Stimulated activated CD4-positive, alpha-beta T cell treated with anti-CD3 and anti-CD28 coated beads, Interleukin-15, amount 100 ng/mL, for 48 hours (primary cell): ENCODE measurements at places on chromosomes 16 and 17.

DNA sequence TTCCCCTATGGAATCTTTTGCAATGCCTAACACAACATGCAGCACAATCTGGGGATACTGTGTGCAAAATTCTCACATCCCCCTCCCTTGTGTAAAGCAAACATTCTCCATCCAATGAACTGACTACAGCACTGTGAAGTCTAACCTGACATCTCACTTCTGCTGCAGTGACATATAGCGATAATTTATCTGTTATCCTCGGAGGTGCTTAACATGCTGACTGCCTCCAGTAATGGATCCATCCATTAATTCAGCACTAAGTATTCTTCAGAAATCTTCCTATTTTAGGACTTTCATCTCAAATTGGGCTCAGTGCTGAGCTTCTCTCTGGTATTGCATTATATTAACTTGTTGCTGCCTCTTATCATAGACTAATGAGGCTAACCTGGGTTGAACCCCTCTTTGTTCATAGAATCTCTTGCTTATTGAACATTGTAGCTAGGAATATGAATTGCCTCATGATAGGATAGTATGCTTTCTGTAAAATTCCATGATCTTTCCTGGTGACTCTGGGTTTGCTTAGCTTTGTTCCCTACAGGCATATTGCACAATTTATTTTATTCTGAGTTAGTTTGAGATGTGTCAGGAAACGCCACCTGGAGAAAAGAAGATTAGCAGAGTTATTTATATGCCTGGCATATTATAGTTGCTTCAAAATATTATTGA is 187.9 kb downstream of the CNTNAP4 start:
- no peak for DNase-seq

GRCh38 chr17:61248399-61248798 is 151.2 kb upstream of the TBX2 start:
- no peak for DNase-seq

DNA sequence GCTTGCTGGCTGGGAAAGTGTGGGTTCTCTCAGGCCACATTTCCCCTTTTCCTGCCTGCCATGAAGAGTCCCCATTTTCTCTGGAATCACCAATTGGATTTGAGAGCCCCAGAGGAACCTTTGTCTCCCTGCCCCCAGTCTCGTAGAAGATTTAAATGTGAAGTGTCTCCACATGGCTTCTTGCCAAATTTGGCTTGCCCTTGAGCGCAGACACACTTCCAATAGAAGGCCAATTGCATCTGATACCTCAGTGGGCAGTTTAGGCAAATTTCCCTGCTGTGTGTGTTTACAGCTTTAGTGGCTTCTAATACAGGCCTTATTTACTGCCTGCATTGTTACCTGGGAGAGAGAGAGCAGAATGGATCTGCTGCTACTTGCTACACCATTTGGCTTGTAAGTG is 29.7 kb downstream of the CDK5R1 start:
- DNase-seq = no peak

GRCh38 chr17:72531729-72532128 is 410.9 kb downstream of the SOX9 start:
- DNase-seq = no peak

DNA sequence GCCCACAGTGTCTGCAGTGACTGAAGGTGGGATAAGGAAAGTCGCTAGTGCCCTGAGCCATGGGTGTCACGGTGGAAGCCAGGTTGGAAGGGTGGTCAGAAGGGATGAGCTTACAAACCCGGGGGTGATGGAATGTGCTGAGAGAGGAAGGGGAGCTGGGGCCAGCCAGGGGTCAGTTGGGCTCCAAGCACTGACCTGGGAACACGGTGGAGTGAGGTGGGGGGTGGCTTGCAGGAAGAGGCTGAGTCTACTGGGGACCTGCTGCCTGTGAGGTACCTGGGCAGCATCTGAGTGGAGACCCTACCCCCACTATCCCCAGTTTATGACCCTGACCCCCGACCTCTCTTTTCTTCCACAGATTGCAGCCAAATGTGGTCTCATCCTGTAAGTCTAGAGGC is 3.1 kb downstream of the TMEM92 start:
- no peak for DNase-seq

GRCh38 chr17:45116434-45117016 is 15.8 kb downstream of the PLCD3 start:
- no peak for DNase-seq

DNA sequence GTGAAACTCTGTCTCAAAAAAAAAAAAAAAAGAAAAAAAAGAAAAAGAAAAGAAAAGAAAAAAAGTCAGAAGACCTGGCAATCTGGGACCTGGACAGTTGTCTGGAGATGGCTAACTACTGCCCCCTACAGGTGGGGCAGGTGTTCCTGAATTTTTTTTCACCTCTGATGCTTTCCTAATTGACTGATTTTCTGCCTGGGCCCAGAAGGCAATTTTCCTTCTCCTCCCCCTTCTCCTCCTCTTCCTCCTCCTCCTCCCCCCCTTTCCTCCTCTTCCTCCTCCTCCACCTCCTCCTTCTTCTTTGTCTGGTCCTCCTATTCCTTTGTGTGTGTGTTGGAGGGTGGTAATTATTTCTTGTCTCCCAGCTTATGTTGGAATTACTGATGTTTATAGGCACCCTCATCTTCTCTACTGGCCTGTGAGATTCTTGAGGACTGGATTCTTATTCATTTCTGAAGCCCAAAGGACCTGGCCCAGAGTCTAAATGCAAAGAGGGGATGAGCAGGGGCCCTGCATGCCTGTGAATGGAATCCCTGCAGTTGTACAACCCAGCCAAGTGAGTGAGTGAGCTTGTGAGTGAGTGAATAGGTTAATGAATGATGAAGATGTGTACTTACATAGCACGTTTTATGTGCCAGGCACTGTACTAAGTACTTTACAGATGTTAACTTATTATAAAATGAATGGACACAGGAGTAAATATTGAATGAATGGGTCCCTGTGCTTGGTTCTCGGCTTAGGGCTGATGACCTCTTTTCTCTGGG is 26.9 kb downstream of the IRX5 start:
- DNase-seq = no peak

DNA sequence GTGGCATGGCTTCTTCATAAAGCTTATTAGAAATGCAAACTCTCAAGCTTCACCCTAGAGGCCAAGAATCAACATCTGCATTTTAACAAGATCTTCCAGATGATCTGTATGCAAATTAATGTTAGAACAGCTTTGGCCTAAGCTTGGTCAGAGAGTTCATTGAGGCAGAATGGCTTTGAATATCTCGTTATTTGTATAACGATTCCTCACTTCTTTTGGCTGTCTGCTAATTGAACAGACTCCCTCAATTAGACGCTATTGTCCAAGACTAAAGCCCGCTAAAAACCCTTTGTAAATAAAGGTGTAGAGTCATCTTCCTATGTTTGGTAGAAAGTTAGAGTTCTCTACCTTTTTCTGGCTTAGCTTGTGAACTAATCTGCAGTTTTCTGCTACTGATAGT is 1453.7 kb downstream of the CDH8 start:
- DNase-seq = no peak

DNA sequence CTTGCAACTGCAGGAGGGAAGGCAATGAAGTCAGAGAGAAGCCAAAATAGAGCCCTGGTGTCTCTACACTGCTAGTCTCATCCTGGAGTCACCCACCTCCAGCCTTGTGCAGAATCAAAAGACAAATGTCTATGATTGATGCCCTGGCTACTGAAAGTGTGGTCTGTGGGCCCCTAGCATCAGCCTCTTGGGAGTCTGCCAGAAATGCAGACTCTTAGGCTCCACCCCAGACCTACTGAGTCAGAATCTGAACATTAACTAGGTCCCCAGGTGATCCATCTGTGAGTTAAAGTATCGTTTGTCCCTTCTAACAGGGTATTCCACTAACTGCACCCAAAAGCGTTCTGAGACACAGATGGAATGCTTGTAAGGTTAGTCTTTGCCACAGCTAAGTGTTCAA is 21.2 kb downstream of the EARS2 start:
- no peak for DNase-seq

- no peak for DNase-seq
Observed at GRCh38 chr17:59510611-59511010, 54.8 kb upstream of the DHX40 start.

GRCh38 chr17:75346906-75347305 is 57.7 kb upstream of the SLC25A19 start:
- DNase-seq = peak; percentile 18

DNA sequence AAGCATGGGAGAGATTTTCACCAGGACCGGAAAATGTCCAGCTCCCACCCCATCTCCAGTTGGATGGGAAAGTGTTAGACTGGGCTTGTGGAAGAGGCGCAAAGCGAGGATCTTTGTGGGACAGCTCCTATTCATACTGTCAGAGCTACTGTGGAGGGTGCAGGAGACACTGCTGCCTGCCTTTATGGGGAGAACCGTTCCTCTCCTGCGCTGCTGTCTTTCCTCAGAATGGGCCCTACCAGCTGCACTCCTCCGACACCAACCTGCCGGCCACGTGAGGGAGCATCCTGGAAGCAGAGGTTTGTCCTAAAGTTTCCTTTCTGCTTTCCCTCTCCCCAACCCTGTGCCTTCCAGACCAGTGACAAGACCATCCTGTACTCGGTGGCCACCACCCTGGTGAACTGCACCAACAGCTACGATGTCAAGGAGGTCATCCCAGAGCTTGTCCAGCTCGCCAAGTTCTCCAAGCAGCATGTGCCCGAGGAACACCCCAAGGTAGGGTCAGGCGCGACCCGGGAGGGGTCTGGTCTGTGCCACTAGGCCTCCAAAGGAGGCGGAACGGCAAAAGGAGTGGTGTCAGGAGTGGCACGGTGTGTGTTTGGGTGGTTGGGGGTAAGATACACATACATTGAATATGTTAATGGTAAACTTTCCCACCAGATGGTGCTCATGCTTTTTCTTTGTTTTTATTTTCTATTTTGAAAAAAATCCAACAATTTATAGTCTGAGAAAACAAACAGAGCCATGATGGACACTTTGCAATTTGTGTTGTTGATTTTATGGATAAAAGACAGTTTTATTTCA is 23.0 kb downstream of the SLC35G3 start:
- DNase-seq = no peak

DNA sequence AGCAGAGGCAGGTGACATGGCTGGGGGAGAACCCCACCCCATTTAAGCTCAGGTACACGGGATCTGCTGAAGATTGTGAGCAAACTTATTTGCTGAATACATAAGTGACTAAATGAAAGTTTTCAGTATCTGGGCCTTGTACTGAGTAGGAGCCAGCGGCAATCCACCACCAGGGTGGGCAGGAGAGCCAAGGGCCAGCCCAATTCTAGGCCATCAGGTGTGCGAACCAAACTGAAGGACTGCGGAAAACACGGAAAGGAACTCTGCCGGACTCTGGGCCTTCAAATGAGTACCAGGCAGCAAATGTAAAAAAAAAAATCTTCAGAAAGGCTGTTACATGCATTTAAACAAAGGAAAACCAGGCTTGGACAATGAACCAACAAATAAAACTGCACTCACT is 19.7 kb downstream of the ARHGAP17 start:
- DNase-seq = no peak

- DNase-seq = no peak
Observed at GRCh38 chr17:72587156-72587555, 466.3 kb downstream of the SOX9 start.
